Natural killer cell treated with Interleukin-12 subunit alpha and Interleukin-12 subunit beta and Interleukin-15 and Interleukin-18, amount 100 ng/mL, for 72 hours (primary cell): ENCODE measurements at places on chromosomes 11 and 22. TPM values are rescaled to one million over a fixed set of nuclear protein-coding genes. Genes with fewer than 3 reads are reported as not detected.

DNA sequence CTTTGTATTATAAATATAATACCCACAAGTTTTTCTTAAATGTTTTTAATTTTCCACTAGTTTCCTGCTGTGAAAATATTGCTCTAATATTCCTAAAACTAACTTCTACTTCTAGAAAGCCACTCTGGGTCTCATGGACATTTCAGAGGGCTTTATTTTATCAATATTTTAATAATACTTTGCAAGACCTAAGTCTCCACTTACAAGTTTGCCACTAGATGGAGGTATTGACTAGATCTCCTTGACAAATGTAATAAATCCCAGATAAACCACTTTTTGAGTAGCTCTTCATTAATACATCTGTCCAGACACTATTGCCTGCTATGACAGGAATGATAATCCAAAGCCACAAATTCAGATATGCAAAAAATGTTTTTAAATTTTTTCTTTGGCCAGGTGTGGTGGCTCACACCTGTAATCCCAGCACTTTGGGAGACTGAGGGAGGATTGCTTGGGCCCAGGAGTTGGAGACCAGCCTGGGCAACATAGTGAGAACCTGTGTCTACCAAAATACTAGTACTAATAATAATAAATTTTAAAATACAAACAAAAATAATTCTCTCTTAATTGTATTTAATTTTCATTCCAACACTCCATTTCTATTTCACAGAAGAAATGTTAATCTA, 3.5 kb upstream of the ACAT1 start:
- no peak for DNase-seq

GRCh38 chr11:1458340-1459218, 28.0 kb downstream of the MOB2 start:
- DNase-seq, result no peak

DNA sequence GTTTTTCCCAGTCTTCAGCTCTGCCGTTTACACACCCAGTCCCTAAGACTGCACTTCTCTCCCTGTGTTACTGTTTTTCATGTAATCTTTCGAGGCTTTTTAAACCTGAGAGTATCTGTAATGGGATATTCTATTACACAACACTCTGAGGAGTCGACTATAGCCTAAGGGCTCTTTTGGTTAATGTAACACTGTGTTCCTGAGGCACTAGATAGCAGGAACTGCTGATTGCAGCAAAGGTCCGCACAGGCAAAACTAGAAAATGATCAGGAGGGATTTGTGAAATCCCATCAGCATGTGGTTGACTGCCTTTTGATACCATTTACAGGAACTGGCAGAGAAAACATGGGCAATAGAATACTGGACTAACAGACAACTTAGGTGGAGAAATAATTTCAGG, 512.3 kb upstream of the RAG2 start:
- DNase-seq, result no peak

Gene FAM83F
- total RNA-seq, result not detected

Gene SLC6A5
- total RNA-seq, result not detected

DNA sequence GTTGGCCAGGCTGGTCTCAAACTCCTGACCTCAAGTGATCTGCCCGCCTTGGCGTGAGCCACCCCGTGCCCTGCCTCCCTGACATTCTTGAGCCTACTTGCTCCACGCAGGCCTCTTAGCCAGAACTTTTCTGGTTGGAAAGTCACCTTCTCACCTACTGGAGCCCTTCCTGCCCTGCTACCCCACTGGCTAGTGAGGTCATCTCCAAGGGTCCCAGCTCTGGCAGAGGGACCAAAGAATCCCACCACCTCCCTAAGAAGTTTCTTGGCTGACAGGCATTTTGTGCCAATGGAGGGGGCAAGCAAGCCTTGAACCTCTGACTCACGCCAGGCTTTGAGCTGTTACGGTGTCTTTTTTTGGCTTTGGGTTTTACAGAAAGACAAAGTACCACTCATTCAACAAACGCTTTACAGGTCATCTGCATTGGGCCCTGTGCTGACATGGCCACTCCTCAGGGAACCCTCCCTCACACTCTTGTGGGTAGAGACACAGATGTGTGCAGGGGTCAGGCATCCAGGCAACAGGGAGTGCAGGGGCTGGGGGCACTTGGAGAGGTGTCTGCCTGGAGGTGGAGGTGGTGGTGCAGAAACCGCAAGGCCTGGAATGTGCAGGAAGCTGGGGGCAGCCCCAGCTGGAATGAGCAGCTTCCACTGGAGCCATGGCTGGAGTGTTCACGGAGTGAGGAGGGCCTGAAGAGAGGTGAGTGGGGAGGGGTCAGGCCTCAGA, 27.1 kb upstream of the WNT11 start:
- DNase-seq, result no peak

DNA sequence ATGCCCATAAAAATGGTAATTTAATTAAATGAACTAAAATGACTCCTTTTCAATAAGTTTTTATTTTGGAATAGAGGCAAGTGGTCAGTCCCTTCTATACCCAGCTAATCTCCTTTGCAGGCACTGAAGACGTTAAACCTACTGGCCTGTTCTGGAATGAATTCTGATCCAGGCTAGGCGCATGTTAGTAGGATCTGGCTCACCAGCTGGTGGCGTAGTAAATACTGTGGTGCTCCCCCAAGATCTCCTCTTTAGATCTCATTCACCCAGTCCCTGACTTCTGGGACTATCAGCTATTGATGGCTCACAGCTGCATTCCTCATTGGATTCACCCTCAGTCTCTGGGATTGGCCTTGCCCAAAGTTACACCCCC, 173.7 kb upstream of the DDI1 start:
- DNase-seq, result no peak

- DNase-seq, result no peak
These were observed 30.8 kb upstream of the CELSR1 start for GRCh38 chr22:46568102-46568809.

DNA sequence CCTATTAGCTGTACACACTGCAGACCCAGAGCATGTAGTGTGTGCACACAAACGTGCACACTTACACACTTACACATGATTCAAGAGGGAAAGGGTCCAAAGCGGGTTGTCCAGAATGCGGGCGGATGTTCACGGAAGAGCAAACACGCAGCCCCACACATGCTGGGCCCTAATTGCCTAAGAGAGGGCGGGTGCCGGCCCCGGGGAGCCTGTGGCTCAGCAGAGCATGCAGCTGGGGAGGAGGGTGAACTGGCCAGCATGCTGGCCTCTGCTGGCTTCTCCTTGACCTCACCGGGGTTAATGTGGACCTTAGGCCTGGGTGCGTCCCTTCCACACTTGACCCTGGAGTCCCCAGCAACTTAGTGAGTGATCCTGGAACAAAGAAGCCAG, 816.3 kb downstream of the BRD1 start:
- no peak for DNase-seq

Gene ST14
- total RNA-seq, result not detected

DNA sequence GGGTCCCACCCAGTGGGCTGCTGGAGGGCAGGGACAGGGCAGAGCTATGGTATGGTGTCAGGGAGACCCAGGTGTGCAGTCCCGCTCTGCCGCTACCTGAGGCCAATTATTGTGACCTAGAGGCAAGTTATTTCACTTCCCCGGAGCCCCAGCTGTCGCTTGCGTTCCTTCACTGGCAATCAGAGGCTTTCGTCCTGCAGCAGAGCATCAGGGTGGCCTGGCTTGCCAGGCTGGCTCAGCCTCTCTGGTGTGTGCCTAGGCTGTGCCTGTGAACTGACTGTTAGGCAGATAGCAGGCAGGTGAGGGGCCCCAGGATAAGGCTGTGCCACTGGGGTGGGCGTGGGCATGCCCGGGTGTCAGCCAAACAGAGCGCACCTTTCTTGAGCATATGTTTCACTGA, 31.4 kb downstream of the GLB1L2 start:
- no peak for DNase-seq

DNA sequence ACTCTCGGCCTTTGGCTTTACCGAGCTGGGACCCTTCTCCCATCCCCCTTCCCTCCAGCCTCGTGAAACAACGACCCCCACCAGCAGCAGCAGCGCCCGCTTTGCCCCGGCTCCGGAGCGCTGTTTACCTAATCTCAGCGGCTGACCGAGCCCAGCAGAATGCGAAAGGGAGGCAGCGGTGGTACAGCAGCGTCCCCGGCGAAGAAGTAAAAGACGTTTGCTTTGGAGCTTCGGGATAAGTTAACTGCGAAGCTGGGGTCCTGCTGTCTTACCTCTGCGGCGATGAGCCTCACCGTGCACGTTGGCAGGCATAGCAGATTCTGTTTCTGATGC, 2.0 kb upstream of the LARGE1 start:
- DNase-seq, result no peak

Gene MIAT
- 6.0 TPM for total RNA-seq

Gene CNGA4
- not detected for total RNA-seq

DNA sequence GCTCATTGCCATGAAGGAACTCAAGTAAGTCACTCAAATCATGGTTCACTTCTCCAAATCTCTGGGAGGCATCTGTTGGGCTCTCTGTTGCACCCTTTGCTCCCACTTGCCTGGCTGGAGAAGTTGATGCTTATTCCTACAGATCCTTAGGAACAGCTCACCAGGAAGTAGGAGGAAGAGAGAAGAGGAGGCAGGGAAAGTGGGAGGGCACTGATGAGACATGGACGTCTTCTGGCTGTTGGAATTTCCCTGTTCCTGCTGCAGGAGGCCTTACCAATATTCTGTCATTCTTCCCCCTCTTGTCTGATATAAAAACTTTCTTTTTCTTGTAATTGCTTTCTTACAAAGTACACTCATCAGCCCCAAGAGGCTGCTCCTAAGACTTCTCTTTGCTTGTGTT, 13.6 kb downstream of the POLR2F start:
- DNase-seq, result no peak

DNA sequence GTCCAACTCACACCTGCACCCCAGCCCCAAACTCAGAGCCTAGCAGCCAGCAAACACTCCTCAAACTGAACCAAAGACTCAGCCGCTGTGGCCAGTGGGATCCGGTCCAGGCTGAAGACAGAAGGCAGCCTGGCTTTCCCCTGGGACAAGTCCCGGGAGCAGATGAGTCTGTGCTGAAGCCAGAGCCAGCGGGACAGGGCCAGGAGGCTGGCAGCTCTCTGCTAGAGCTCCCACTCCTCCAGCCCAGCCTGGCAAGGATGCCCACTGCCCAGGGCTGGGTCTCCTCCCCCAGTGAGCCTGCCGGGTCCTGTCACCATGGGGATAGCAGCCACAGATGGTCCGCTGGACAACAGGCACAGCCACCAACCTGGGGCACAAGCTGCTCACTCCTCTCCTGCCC, 42.9 kb upstream of the PRR5 start:
- DNase-seq, result no peak

GRCh38 chr22:48245196-48245485, 1482.7 kb downstream of the TBC1D22A start:
- DNase-seq, result no peak

- DNase-seq, result no peak
These were observed 397 bp downstream of the OR52N2 start for GRCh38 chr11:5809122-5809519.

DNA sequence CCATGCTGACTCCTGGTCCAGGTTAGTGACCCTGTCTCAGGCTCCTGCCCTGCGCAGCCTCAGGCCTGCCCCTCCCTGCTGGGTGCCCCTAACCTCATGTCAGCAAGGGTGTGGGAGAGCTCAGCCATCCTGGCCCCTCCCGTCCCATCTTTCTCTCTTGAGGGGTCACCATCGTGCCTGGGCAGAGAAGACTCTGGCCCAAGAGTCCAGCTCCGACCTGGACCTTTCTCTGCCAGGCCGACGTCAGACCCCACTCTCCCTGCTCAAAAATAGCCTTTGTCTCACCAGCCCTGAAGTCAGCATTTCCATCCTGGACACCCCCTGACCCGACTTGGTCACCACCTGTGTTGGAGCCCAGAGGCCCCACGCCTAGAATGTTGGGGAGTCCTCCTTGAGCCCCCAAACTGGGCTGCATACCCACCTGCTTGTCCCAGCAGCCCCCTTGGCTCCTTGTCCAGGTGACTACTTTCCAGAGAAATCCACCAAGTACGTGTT, 4.9 kb downstream of the SCGB1C1 start:
- no peak for DNase-seq

DNA sequence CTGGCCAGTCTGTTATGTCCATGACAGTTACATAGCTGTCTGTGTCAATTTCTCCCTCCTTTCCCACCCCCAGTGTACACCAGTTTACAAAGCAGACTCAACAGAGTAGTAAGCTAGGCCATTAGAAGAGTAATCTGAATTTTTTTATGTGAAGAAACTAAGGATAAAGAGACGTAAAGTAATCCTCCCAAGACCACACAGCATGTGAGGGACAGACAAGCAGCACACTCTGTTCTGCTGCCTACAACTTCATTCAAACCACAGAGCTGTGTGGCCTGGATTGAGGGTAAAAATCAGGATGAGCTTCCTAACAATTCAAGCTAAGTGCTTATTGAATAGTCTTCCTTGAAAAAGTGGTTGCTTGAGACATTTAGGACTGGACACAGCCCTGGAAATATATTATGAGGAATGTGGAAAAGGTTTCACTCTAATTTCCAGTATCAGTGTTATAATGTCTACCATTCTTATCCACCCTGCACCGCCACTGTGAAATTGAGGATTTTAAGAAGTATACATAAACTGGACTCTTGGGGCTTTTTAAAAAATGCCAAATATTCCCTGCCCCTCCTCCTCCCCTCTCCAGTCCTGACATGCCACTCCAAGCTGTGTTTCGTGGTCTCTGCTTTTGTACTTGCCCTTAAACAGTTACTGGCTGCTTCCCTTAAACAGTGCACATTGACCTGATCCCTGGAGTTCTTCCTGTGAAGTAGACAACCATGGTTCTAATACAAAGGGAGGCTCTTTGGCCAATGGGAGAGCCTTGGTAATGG, 40.9 kb downstream of the EXT2 start:
- no peak for DNase-seq

DNA sequence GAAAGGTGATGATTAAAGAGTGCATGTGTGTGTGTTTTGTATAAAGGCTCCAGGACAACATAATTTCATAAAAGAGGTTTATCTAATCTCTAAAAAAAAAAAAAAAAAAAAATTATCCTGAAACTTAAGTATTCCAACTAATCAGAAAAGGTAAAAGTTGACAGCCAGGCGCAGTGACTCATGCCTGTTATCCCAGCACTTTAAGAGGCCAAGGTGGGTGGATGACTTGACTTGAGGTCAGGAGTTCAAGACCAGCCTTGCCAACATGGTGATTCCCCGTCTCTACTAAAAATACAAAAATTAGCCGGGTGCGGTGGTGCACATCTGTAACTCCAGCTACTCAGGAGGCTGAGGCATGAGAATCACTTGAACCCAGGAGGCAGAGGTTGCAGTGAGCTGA, 632.7 kb upstream of the CHORDC1 start:
- DNase-seq, result no peak

Gene KCNK4
- not detected for total RNA-seq

DNA sequence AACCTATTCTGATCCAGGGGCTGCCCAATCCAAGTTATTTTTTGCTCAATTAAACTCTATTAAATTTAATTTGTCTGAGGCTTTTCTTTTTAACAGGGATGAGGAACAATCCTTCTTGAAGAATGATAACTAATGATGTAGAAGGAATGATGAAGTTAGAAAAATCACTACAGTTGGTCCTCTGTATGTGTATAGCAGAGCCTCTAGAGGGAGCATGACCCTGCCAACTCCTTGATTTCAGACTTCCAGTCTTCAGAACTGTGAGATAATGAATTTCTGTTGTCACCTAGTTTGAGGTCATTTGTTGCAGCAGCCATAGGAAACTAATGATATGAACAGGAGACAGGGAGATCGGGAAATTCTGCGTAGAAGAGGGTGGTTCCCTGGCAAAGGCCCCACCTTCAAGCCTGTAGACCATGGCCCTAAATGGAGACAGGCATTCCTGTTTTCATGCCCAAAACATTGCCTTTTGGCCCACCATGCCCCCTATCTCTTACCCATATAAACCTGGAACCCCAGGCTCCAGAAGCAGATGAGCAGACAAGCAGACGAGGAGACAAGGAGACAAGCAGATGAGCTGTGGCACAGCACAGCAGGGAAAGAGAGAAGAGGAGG, 7.7 kb upstream of the QSER1 start:
- no peak for DNase-seq
